T1000 (cell line): ENCODE measurements at places on chromosomes 6 and 20.

- DNase-seq, result no peak
Observed at GRCh38 chr20:8534368-8535160, 402.5 kb downstream of the PLCB1 start.

DNA sequence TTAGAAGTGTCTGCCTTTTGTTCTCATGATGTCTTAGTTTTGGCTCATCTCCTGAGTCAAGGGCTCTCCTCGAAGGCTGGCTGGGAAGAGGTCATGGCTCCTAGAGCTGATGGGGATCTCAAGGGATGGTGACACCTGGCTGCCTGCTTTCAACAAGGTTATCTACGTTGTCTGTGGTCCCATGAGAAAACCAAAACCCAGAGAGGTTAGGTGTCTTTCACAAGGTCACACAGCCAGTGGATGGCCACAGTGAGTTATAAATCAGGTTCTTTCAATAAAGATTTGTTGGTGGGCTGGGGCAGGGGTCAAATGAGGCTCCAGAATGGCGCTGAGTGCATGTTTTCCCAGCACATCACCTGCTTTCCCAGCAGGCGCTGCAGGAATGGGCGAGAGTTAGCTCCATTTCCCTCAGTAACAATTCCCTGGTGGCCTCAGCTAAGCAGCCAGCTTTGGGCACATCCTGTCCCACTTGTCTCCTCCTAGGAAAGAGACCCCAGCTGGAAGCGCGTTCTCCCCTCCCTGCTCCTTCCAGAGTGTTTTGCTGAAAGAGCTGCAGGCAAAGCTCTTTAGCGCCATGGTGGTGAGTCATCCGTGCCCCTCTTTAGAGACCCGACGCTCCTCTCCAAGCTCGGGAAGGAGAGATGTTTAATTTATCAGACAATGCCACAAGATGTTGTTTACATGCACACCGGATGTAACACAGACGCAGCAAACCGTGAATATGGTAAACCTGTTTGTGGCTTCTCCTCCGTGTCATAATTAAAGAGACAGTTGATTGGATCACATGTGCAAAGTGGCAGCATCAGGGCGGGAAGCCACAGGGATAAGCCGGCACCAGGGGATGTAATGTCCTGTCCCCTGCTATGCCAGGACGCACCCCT, 109.7 kb downstream of the LRFN2 start:
- DNase-seq, result no peak

GRCh38 chr6:8589941-8590729, 154.8 kb upstream of the SLC35B3 start:
- DNase-seq, result no peak

DNA sequence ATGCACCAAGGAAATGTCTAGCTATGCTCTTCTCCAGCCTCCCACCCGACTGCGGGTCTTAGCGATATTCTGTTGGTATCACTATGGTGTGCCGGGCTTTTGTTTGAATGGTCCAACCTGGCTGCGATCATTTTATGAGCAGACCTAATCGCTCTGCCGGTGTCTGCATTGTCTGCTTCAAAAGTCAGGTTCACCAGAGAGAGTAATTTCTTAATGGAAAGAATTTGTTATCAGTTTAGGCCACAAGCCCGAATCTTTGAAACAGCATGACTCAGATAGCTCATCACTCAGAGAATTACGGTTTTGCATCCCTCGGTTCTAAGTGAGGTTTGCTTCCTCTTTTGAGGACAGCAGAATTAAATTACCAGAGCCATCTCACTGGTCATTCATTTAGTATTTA, 521.0 kb upstream of the ARID1B start:
- no peak for DNase-seq

- no peak for DNase-seq
Observed at GRCh38 chr20:24158281-24158680, 169.7 kb upstream of the GGTLC1 start.

DNA sequence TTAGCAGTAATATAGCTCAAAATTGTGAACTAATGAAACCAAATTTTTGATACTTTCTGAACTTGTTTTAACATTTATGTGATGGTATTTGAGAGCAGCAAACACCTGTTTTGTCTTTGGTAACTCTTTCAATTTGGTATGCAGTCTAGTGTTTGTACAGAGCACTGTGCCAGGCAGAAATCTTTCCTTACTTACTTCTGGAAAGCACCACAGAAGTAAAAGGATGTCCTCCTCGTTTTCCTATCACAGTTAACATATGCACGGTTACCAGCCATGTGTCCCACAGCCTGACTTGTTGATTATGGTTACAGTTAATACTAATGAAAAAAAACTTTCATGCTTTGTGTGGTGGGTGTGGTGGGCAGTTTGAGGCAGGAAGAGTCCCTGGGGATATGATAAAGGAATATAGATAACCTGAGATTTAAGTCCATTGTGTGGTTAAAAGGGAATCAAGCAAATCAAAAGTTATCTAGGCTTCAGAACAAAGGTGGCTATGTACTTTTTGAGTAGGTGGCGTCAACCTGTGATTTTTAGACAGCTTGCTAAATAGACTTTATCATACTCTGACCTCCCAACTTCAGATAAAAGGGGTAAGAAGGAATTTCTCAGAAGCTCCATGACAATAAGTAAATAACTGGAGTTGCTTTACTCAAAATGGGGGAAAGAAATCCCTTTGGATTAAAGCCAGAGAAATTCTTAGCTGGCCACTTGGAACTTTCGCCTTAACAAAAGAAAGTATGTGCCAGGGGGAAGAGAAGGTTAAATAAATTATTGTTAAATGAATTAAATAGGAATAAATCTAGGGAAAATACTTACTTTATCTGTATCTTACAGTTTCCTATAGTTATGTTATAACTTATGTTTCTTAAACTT, 20.1 kb upstream of the COL10A1 start:
- no peak for DNase-seq

GRCh38 chr20:38602185-38602581, 574 bp downstream of the ARHGAP40 start:
- no peak for DNase-seq

DNA sequence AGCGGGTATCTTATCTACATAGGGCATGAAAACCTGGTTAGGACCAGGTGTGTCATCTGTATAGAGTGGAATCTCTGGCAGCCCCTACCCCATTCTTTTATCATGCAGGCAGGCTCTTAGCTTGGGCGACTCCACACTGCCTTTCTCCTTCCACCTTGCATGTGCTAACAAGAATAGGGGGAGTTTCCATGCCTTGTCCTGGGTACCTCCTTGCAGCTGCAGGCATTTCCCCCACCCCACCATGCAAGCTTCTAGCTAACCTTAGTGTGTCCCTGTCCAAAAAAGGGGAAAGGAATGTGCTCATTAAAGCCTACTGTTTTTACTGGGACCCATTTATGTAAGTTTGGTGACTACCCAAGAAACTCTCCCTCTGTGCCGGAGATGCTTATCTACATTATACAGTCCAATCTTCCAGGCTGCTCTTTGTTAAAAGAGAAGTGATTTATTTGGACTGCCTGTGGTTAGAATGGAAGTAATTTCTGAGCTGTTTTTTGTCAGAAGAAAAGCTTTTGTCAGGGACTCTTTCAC, 10.5 kb upstream of the CEP43 start:
- no peak for DNase-seq
